ENCODE measurements at places on chromosomes 2 and 18.

GRCh38 chr2:164922134-164922533, 33.2 kb downstream of the SLC38A11 start:
- DNase-seq: peak; percentile 23

DNA sequence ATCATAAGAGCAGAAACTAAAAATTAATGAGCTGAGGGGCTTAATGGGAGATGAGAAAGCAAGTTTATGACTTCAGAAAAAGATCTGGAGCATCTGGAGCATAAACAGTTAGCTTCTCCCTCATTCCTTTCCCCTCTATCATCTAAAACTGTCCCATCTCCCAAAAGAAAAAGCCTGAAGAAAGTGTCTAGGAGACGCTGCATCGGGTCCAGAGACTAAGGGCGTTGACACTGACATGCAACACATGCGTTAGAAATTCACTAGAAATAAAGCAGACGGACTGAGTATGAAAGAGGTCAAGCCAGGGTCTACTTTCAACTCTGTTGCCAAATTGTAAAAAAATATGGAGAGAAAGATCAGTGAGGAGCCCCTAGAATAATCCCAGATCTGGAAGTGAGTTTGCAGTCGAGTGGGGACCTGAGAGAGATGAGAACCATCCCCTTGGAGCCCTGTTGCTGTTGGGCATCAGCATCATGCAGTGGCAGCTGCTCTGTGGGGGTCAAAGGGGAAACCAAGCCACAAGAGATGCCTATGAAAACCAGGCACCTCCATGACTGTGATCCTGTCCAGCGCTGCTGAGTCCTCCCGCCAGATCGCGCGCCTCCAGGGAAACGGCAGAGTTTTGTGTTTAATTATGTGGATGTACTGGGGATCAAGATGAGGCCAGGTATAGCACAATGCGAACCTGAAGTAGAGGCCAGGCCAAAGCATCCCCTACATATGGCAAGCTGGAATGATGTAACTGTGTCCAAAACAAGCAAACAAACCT, 13.9 kb downstream of the ANTXR1 start:
- DNase-seq: no peak

DNA sequence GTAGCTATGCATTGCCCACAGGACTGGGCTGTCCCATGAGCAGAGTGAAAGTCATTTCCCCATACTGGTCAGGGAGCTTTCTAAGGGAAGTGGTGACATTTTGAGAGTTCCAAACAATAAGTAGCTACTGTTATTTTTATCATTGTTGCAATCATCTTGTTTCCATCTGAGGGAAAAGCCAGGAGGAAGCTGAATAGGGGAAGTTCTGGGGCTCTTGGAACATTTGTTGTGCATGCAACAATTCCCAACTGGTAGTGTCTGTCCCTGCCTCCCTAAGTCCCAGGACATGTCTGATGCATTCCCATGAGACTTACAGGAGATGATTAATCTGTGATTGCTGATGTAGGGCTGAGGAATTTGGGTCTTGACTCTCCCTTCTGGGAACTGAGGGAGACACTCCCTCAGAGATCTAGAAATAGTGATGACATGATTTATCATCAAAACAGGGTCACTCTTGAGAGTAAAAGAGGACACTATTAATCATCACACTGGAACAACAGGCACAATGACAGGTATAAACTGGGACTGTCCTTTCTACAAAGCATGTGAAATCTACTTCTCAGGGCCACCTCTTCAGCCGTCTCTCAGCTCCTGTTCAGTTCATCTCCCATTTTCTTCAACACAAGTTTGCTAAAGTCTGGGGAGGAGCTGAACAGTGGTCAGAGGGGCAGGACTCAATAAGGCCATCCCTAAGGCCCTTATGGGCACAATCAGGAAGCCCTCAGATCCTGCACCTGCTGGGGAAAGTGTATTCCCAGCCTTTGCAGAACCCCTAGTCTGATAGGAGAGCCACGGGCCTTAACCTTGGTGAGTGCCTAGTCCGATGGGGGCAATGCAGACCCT, 28.0 kb upstream of the MARCO start:
- DNase-seq: no peak

- DNase-seq: peak; percentile 57
These were observed 1.1 kb downstream of the ITGAV start for GRCh38 chr2:186590759-186591505.

GRCh38 chr2:44804406-44805265, 136.9 kb upstream of the SIX3 start:
- no peak for DNase-seq

DNA sequence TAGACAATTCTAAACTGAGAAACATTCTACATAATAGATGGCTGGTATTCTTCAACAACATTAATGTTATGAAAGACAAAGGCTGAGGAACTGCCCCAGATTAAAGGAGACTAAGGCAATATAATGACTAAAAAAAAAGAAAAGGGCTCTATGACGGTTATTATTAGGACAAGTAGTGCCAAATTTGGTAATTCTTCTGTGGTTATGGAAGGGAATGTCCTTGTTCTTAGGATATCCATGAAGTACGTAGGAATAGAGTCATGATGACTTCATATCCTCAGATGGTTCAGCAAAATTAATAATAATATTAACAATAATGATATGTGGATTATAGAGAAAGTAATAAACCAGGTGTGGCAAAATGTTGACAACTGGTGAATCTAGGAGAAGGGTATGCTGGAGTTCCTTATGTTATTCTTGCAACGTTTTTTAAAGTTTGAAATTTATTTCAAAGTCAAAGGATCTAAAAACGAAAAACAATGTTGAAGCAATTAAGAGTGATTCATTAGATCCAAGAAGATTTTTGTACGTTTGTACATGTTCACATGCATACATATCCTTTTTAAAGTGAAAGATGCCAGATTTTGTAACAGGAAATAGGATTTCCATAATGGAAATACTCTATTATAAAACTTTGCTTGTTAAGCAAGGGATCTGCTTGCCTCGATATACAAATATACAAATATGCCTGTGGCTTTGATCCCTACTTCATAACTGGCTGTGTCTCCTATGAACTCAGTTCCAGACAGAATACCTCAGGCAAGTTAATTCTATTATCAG, 27.7 kb upstream of the STRN start:
- DNase-seq: no peak

DNA sequence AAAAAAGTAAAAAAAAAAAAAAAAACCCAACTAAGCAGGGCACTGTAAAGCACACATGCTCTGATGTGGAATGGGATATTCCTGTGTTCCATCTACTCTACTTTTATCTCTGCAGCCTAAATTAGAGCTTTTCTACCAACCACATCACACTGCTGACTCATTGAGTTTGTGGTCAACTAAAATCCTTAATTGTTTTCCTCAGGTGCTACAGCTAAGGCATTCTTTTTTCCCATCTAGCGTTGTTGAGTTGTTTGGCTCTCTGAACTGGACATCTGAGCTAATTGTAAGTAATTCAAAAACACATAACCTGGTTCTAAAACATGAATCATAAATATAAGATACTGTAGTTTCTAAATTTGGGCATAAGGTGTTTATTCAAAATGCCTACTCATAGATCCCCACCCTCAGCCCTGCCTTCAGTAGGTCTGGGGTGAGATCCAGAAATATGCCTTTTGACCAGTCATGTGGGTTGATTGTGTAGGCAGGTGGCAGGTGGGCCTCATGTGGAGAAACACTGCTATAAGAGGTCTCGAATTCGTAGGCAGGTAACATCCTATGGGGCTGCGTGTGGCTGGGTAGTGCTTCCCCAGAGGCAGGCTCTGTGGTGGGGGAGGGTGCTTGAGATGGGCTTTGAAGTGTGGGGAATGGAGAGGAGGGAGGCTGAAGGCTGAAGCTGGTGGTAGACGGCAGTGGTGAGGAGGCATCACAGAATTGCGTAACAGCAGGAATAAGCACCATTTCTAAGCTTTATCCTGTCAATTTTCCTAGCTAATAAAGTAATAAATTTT, 27.2 kb downstream of the ANKRD29 start:
- DNase-seq: peak; percentile 54

GRCh38 chr18:24485681-24486080, 25.2 kb downstream of the HRH4 start:
- DNase-seq: no peak

DNA sequence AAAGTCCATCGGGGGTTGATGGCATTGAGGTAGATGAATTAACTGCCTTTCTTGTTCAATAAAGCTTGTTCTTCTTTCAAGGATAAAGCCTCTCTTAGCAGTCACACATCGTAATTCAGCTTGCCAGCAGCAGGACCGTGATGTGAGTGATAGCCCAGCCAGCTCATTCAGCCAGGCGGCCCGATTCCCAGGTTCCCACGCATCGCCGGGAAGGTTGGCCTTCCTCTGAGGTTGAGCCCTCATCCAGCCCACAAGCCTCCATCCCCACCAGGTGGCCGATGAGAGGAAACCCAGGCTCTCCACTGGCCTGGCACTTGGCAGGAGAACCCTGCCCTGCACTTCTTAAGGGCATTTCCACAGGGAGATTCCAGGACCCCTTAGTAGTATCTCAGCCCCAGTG, 4.7 kb downstream of the AGAP1 start:
- no peak for DNase-seq

DNA sequence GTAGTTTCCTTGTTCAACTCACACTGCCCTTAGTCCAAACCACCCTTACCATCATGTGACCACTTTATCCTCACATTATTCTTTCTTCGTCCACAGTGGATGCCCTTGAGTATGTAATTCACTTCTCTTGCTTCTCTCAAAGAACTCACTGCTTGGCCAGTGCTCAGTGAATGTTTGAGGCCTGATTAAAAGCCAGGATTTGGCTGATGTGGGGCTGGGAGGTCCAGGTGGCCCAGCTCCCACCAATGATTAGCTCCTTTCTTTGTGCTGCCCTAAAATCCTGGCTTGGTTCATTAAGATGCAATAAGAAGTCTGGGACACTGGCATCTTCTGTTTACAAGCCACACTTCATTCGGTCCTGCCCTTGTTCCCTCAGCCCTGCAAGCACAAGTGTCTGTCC, 97.8 kb upstream of the CELF4 start:
- no peak for DNase-seq

GRCh38 chr2:23618794-23619530, 234.0 kb downstream of the KLHL29 start:
- peak; percentile 21 for DNase-seq

GRCh38 chr18:378079-378478, 110.2 kb upstream of the THOC1 start:
- no peak for DNase-seq

GRCh38 chr18:7766346-7766745, 199.2 kb downstream of the PTPRM start:
- no peak for DNase-seq

- DNase-seq: no peak
These were observed 297.8 kb upstream of the SPRED2 start for GRCh38 chr2:65730186-65730585.

DNA sequence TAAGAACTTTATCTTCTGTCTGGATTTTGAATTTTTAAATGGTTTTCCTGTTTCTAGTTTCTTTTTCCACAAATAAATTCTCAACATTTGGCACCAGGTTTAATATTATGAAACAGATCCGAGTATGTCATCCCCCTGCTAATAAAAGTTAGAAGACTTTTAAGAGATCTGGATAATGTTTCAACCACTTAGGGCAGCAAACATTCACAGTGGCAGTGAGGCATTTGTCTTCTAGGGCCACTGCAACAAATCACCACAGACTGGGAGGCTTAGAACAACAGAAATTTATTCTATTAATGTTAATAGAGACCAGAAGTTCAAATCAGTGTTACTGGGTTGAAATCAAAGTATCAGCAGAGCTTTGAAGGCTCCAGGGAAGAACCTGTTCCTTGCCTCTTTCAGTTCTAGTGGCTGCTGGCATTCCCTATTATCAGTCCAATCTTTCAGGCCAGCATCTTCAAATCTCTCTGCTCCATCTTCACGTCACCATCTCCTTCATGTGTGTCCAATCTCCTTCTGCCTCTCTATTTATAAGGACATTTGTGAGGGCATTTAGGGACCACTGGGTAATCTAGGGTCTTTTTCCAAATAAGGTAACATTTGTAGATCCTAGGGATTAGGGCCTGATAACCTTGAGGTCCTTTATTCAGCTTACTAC, 23.4 kb downstream of the ACSL3 start:
- DNase-seq: no peak

GRCh38 chr2:191740016-191740419, 62.1 kb downstream of the NABP1 start:
- no peak for DNase-seq

- DNase-seq: peak; percentile 63
These were observed 20.9 kb downstream of the GKN2 start for GRCh38 chr2:68931799-68932198.

DNA sequence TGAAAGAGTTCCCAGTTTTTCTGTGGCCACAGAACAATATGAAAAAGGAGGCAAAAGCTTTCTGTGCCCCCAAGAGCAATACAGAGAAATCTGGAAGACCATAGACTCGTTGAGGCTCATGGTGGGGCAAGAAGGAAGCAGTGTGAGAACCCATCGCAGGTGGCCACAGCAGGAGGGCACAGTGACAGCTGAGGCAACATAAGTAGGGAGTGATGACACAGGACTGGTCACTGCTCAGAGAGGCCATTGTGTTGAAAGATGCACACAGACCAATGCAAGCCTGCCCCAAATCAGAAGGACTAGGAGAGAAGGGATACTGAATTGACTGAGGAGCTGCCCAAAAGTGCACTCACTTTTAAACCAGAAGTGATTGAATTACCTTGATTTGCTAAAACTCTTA, 483.6 kb downstream of the EPHA4 start:
- DNase-seq: no peak

- DNase-seq: peak; percentile 94
These were observed 527.2 kb upstream of the SOX11 start for GRCh38 chr2:5164776-5165525.

DNA sequence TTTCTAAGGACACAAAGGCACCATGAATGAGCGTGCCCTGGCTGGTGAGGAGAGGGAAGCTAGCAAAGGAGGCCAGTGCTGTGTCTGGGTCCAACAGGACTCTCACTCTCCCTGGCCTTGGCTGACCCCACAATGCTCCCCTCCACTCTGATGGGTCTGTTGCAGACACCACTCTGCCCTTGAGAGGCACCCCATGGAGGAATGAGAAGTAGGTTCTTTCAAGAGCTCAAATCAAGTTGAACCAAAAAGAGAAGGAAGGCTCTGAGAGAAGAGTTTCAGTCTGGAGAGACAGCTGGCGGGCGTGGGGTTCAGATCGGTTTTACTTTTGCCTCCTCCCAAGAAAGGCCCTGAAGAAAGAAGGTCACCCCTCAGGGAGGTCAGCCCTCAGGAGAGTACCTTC, 18.4 kb downstream of the TMEM247 start:
- no peak for DNase-seq

DNA sequence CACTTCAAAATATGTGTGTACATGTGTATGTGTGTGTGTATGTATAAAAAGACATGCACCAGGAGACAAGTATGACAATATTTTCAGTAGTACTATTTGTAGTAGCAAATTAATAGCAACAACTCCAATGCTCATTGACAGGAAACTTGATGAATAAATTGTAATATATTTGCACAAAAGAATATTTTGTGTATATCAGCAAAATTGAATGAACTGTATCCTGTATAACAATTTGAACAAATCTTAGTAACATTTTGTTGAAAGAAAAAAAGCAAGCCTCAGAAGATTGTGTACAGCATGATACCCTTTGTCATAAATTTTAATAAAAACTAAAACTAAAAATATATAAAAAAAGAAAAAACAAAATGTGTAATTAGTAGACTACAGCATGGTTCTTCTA, 1367.3 kb upstream of the TMEFF2 start:
- no peak for DNase-seq

- DNase-seq: no peak
These were observed 86.3 kb upstream of the KCTD1 start for GRCh38 chr18:26634631-26635030.

All from fibroblast of lung (primary cell).